ENCODE measurements at places on chromosomes 3 and 15. TPM values are rescaled to one million over a fixed set of nuclear protein-coding genes. Genes with fewer than 3 reads are reported as not detected.

Gene DUOX1
- total RNA-seq, result not detected

GRCh38 chr15:66214246-66214645 lies 39.3 kb downstream of the MEGF11 start:
- no peak for DNase-seq

GRCh38 chr3:196502775-196503195 lies 783 bp downstream of the RNF168 start:
- DNase-seq, result no peak

Gene HDDC3
- 10.8 TPM for total RNA-seq

- no peak for DNase-seq
Measured at GRCh38 chr15:27865323-27865922, 233.7 kb downstream of the OCA2 start.

DNA sequence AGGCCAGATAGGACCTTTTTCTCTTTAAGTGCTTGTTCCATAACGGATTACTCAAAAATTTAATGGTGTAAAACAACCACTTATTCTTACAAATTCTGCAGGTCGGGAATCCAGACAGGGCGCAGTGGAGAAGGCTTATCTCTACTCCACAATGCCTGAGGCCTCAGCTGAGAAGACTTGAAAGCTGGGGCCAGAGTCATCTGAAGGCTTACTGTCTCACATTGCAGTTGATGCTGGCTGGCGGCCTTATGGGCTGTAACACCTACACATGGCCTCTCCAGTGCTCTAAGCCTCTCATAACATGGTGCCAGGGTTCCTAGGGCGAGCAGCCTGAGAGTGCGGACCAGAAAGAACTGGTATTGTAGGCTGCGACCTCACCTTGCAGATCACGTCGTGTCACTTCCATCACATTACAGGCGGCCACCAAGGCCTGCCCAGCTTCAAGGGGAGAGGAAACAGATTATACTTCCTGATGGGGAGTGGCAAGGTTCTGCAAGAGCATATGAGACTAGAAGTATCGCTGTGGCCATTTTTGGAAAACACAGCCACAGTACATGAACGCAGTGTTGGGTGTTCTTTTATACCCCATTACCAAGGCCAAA lies 32.4 kb downstream of the CMTM7 start:
- DNase-seq, result no peak
